Suppressor macrophage (primary cell): ENCODE measurements at places on chromosomes 11 and 22.

DNA sequence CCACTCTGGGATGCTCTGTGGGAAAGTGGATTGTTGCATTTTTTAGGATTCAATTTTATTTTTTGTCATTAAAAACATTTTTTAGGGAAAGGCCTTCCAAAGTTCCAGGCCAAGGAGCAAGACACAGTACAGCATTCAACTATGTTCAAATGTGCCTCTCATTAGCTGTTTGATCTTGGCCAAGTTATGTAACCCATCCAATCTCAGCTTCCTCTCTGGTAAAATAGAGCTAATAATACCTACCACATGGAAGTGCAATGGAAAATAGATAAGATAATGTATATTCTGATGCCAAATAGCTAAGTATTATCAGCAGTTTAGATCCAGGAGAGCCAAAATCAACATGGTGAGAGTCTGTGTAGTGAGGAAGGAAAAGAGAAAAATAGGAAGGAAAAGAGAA, 220.3 kb upstream of the SESN3 start:
- DNase-seq, result no peak

- DNase-seq, result no peak
Measured at GRCh38 chr11:44507896-44508445, 57.5 kb upstream of the CD82 start.

- DNase-seq, result peak; percentile 31
Measured at GRCh38 chr11:112962579-112963367, 1.6 kb downstream of the NCAM1 start.

- DNase-seq, result no peak
Measured at GRCh38 chr11:43197379-43197778, 114.4 kb upstream of the API5 start.

DNA sequence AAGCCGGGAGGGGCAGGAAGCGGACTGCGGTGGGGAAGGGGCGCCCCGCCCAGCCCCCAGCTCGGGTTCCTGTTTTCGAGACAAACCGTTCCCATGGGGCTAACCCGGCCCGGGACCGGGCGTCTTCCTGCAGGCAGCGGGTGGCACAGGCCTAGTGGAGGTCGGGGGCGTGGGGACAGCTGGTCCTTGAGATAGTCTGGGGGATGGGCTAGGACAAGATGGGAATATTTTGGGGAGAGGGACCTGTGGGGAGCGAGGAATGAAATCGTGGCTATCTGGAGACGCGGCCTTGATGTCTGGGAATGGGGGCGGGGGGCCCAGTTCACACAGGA, 1.2 kb upstream of the RASGRP2 start:
- DNase-seq, result peak; percentile 75

DNA sequence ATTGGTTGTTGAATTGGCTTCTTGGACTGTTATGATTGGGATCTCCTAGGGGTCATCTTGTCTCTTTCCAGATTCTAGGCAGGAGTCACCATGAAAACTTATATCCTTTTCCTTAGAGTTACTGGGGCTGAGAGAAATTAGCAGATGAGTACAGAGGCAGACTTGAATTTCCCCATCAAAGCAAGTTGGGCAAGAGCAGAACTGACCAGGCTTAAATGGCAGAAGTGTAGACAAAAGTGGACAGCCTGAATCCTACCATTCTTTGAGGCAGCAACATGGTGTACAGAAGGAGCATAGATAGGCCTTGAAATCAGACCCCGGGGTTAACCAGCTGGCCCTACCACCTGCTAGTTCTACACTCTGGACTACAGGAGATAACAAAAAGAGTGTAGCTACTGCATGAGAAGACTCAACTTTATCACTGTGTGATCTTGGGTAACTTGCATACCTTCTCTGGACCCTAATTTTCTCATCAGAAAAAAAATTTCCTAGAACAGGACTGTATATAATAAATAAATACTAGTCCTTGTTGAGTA, 427.4 kb upstream of the CADM1 start:
- DNase-seq, result peak; percentile 29

DNA sequence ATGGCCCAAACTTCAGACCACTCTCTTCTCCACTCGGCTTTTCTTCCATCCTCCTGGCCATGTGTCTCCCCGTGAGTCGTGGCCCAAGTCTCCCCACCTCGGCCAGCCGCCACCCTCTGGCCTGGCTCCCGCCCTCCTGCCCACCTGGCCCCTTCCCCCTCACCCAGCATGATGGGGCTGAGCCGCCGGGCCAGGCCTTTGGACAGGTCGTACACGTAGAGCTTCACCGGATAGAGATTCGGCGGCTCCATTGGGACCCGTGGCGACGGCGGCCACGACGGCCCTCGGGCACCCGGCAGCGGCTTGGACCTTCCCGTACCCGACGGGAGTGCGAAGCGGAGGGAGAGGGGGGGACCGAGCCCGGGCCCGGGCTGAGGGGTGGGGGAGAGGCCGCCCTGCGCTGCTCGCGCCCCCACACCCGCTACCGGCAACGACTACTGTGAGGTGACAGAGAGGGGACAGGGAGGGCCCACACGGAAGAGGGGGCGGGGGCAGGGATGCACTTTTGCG, at the start of gene DESI1:
Gene DESI1 (minus strand): TSS at position 455 of the 510 bp plus-strand sequence. CDS start 204 bp downstream, at position 251.
- no peak for DNase-seq

DNA sequence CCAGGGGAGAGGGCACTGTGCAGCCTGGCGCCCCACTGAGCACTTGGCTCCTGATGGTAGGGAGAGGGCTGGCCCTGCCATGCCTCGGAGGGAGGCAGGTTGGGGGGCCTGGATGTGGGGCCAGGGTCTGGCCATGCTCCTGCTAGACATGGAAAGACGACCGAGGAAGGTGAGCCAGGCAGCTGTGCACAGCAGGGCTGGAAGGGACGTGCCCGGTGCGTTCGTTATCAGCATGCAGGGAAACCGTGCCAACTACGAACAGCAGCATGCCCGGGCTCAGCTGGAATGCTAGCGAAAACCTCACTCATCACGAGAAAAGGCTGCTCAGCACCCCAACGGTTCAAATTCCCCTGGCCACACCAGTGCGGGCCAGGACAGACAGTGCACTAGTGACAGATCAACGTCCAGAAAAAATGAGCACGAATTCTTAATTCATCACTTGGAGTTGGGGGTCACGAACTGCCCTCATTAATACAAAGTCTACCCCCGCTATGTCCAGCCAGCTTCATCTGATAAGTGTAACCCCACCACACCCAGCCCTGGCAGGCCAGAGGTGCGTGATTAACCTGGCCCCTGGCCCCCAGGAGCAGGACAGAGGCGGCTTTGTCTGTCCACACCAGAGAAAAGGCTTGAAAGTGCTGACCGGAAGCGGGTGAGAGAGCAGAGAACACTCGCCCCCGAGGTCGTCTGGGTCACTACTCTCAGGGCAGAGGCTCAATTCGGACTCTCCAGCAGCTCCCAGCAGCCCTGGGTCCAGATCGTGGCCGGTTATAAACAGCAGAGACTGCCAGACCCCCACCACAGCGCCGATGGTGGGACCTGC, 84.2 kb downstream of the CELSR1 start:
- DNase-seq, result no peak

DNA sequence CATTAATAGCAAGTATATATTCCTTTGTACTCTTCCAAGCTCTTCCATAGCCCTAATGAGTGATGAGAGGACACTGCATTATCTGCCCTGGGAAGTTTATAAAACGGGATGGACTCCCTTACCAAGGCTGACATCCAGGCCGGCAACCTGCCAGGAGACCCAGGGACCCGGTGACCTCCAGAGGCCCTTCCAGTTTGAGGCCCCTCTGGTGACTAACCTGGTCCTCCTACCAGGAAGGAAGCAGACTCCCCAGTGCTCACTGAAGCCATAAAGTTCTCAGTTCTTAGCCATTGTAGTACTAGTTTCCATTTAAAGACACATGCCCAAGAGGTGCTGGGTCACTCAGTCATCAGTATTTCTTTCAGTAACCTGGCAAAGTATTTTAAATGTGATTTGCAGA, 345.4 kb downstream of the TENM4 start:
- no peak for DNase-seq

GRCh38 chr11:58392746-58393145, 13.9 kb downstream of the OR5B3 start:
- no peak for DNase-seq

DNA sequence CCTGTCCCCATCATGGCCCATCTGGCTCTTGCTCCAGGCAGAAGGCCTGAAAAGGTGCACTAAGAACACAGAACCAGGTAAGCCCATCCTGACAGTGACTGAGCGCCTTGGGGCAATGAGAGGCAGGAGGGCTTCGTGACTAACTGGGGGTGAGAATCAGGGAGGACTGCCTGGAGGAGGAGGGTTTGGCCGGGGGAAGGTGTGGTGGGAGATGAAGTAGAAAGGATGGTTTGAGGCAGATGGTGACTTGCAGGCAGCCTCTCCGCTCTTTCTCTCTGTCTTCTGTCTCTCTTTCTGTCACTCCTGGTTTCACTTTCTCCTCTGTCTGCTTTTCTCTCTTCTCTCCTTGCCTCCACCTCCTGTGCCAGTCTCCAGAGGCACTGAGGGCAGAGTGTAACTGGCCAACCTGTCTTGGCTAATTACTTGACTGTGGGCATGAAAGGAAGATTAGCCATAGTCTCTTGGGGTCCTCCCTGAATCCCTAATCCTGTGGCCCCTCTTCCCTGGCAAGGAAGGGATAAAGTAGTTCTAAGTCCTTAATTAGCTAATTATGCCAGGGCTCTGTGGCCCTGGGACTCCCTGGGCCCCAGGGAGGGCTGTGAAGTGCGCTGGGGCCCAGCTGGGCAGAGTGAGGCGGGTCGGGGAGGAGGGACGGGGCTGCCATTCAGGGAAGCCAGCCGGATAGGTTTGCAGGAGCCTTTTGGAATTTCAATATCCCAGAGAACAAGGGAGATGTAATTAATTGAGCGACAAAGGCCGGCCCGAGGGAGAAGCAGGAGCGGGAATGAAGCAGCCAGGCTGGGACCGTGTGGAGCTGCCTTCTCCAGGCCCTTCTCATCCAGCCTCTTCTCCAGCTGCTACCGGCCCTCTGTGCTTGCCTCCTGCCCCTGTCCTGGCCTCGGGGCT, 61.1 kb downstream of the CACNA1I start:
- no peak for DNase-seq

GRCh38 chr11:126112547-126112946, 49.9 kb upstream of the CDON start:
- DNase-seq, result no peak

- DNase-seq, result no peak
Measured at GRCh38 chr11:68965901-68966853, 14.6 kb downstream of the MRGPRD start.

GRCh38 chr11:61134801-61135257, 26.4 kb downstream of the VPS37C start:
- DNase-seq, result peak; percentile 60

- no peak for DNase-seq
Measured at GRCh38 chr11:17821648-17822400, 87.2 kb downstream of the KCNC1 start.

GRCh38 chr11:69635195-69635594, 5.8 kb upstream of the CCND1 start:
- DNase-seq, result no peak

- no peak for DNase-seq
Measured at GRCh38 chr11:8040261-8040920, 40.6 kb upstream of the TUB start.

DNA sequence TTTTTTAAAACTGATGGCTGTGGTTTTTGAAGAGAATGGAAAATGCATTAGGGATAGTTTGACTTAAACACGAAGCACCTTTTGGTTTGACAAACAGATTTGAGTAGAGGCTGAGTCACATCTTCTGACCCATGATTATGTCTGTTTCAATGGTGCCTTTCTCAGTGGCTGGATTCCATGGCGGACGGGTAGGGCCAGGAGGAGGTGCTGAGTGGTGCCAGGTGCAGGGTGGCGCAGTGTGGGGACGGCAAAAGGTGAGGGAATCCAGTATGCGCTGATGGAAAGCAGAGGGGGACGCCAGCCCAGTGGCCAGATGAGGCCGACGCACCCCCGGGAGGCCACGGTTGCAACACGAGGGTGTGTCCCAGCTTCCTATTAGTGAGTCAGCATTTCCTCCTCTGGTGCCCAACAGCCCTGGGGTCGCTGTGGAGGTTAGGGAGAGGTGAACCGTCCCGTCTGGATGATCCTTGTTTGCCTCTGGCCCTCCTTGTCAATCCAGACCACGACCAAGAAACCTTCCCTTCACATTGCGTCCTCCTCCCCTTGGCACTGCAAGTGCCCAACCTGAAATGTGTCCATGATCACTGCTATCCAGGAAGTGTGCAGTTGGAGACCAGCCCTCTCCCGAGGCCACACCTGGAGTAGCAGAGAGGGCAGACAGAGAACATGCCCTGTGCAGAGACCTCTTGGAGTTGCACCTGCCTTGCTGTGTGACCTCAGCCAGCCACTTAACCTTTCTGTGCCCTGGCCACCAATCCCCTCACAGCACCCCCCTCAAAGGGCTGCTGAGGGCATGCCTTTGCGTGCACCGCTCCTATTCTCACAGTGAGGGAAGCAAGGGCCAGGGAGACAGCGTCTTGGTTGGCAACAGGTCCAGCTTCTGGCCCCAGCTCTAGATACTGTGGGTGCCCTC, 32.5 kb upstream of the ATXN10 start:
- DNase-seq, result peak; percentile 63

DNA sequence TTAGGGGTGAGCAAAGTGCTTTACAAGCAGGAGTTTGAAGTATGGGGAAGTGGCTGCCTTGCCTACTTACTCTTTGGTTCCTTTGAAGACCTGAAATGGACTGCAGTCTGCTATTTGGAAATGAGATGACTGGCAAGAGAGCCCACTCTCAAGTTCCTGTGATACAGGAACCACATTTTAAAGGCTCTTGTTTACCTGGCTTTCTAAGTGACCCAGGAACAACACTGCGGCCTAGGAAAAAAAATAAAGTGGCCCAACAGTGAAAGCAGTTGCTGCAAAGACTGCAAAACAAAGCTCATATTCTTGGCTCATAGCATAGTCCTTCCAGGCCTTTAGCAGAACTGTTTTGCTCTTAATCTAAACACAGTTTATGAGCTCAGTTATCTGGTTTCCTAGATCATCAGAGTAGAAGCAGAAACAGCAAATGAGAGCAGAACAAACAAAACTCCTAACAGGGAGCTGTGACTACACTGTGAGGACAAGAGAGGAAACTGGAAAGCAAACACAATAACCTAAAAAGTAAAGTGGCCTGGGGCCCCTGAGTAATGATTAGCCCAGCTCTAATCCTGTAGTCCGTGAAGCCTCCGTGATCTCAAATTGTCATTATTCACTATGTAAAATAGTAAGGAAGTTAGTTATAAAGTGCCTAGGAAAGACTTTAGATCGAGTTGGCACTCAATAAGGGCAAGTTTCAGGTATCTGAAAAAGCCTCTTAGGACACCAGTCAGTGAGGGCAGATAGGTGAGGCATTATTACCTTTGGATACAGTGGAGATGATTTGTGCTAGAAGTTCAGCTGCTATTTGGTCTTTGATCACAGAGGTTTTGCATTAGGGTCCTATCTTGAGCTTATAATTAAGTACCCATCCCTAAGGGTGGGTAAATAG, 11.5 kb downstream of the CCDC117 start:
- DNase-seq, result no peak

- DNase-seq, result no peak
Measured at GRCh38 chr11:16596231-16596630, 142.2 kb upstream of the C11orf58 start.

DNA sequence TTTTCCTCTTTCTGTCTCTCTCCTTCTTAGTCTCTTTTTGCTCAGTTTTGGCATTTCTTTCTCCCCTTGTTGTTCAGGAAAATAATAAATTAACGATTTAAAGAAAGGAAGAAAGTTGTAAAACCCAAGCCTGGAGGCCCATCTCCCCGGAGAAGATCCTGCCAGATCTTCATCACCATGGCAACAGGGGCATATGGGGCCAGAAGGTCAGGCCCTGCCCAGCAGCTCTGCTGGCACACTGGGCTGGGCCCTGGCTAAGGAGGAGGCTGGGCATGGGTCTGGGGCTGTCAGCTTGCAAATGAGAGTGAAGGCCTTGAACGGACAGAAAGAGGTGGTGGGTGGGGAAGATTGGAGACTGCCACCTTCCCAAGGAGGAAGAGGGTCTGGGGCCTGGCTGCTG, 2.8 kb downstream of the LRRC10B start:
- DNase-seq, result no peak
